ENCODE measurements at places on chromosomes 6 and 20. TPM values are rescaled to one million over a fixed set of nuclear protein-coding genes. Genes with fewer than 3 reads are reported as not detected.

DNA sequence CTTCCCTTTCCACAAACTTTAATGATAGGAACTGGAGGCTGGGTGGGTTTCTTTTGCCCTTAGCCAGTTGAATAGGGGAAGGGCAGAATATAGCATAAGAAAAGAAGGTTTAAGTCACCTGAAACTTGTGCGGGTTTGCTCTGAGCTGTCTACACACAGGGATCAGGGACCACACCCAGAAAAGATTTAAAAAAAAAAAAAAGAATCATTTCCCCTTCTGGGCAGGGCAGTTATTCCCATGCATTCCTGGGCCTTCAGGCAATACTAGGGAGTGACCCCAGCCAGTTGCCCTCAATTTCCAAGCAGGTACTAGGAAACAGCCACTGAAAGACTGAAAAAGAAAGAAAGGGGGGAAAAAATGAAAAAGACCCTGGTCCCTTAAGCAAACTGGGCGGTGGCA, 39.6 kb upstream of the HDAC2 start:
- H3K27ac ChIP-seq = no peak overlapping the region
- no peaks in the 10 kb centered on the region for H3K27me3 ChIP-seq
- H3K36me3 ChIP-seq = no peaks in the 10 kb centered on the region
- no peak for DNase-seq

DNA sequence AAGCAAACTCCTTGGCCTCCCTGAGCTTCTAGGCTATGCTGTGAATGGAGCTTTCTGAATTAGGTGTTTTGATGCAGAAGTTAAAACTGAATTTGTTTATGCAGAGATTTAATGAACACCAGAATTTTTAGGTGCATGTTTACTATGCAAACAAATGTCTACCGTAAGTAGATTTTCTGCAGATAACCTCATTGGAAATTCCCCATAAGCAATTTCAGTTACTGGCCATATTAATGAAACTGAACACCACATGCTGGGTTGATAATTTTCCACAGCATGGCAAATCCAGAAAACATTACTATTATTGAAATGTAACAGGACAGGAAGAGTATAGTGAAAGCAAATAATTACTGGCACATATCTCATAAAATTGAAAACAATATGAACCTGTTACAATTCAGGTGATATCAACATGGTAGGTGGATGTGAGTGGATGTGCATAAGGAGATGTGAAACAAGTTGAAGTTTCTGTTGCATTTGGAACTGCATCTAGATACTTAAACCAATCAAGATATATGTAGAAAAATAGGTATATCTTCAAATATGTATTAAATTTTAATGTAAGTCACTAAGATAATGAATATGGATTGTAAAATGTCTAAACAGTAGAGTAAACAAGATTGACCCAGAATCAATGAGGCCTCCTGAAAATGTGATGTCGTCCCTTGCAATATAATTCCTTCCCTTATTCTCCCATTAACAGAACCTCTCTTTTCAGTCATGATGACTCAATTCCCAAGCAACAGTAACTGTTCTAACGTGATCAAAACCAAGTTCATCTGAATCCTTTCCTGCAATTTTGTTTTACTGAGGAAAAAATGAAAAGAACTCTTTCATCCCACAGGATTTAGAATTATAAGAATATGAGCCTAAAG, 11.0 kb downstream of the PTCHD4 start:
- no peak overlapping the region for H3K4me3 ChIP-seq
- peaks cover 15% of the 10 kb centered on the region for H3K4me1 ChIP-seq
- H3K36me3 ChIP-seq = no peaks in the 10 kb centered on the region
- no peak for DNase-seq

GRCh38 chr6:144063246-144063743, 32.1 kb downstream of the SF3B5 start:
- H3K27me3 ChIP-seq = peaks cover 15% of the 10 kb centered on the region
- H3K36me3 ChIP-seq = no peaks in the 10 kb centered on the region
- H3K4me3 ChIP-seq = peak overlapping the region; percentile 63
- no peak overlapping the region for H3K27ac ChIP-seq
- no peak for DNase-seq

DNA sequence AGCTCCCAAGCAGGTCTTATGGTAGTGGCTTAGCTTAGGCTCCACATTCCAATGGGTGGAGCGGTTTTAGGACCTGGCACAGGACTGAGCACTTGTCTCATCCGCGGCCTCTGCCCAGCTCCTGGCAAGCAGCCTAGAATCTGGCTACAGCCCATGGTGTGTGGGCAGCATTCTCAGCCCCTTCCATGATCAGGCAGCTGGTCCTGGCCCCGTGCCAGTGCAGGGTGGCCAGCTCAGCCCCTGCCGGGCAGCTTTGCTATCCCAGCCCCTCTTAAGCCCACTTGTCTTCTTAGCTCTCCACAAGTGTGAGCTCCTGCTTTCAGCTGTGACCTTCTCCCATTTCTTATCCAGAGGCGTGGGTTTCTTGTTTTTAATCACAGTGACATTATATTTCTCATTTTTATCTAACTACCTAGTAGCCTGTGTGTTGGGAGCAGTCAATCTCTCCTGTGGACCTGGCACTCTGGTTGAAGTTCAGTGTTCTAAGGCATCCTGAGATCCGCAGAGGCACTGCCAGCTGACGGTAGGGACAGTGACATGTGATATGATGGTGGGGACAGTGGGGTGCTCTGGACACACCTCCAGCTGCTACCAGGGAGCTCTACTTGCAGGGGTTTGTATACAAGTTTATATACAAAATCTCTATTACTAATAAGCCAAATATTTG, 119.9 kb upstream of the PRND start:
- H3K4me3 ChIP-seq = no peak overlapping the region
- H3K4me1 ChIP-seq = peaks cover 15% of the 10 kb centered on the region
- H3K36me3 ChIP-seq = no peaks in the 10 kb centered on the region
- H3K27ac ChIP-seq = no peak overlapping the region
- DNase-seq = peak; percentile 89

The FKBP1C gene
- 0.32 TPM for total RNA-seq

DNA sequence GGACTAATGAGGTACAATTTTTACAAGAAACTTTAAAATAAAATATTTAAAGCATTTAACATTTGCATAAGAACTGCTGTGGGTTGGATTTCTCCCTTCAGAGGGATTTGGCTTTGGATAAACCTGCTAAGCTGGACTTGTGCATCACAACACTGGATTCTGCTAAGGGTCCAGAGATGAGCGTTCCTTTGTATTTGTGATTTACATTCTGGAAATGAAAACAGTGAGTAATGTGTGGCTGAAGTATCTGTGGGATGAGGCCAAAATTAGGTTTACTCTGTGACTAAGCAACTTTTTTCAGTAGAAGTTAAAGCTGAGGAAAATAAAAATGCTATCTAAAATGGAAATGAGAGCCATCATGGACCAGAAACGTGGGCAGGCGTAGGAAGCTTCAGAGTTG, 494.3 kb downstream of the EPM2A start:
- DNase-seq = no peak
- no peaks in the 10 kb centered on the region for H3K4me1 ChIP-seq
- no peak overlapping the region for H3K27ac ChIP-seq
- H3K4me3 ChIP-seq = no peak overlapping the region
- no peaks in the 10 kb centered on the region for H3K27me3 ChIP-seq
- no peaks in the 10 kb centered on the region for H3K36me3 ChIP-seq

DNA sequence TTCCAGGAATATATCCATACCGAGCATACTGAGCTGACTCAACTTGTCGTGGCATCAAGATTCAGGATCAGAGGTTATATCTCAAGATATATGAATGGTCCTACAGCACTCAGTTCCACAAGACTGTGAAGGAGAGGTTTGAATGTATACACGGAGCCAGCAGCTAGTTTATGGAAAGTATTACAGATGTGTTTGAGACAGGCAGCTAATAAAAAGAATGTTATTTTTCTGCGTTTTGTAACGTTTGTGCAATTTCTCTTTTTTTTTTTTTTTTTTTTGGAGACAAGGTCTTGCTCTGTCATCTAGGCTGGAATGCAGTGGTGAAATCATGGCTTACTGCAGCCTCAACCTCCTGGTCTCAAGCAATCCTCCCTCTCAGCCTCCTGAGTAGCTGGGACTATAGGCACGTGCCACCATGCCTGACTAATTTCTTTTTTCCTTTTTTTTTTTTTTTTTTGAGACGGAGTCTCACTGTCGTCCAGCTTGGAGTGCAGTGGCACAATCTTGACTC, 3.4 kb upstream of the FAM110A start:
- H3K27me3 ChIP-seq = no peaks in the 10 kb centered on the region
- no peak overlapping the region for H3K4me3 ChIP-seq
- no peaks in the 10 kb centered on the region for H3K36me3 ChIP-seq

- no peaks in the 10 kb centered on the region for H3K4me1 ChIP-seq
- no peaks in the 10 kb centered on the region for H3K36me3 ChIP-seq
- H3K27ac ChIP-seq = peak overlapping the region; percentile 12
- no peaks in the 10 kb centered on the region for H3K27me3 ChIP-seq
- no peak overlapping the region for H3K4me3 ChIP-seq
Observed at GRCh38 chr6:136335736-136336363, 46.2 kb upstream of the BCLAF1 start.

- H3K4me1 ChIP-seq = peaks cover 19% of the 10 kb centered on the region
- no peaks in the 10 kb centered on the region for H3K27me3 ChIP-seq
- peak overlapping the region; percentile 54 for H3K27ac ChIP-seq
Observed at GRCh38 chr20:9262653-9263194, 193.8 kb downstream of the PLCB4 start.

DNA sequence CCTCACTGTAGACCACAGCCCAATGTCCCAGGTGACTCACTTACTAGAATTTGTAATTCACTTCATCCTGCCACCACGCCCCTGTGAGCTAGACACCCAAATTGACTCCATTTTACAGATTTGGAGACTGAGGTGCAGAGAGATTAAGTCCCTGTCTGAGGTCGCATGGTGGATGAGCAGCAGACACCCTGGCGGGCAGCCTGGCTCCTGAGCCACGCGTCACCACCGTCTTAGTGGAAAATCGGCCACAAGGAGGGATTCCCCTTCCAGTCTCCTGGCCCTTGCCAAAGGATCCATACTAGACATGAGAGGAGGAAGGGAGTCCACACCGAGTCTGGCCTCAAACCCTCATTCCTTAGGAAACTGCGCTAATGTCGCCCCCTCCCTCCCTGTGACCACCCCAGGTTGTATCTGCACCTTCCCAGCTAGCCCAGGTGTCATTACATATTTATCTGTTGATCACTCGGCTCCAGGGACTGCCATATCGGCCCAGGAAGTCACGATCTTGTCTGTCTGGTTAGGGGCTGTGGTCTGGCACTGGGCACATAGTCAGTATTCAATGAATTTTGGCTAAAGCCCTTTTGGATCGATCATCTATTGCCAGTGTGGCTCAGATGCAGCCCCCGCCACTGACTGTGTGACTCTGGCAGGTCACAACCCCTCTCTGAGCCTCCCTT, 25.7 kb upstream of the PTGIS start:
- no peaks in the 10 kb centered on the region for H3K36me3 ChIP-seq
- no peak overlapping the region for H3K4me3 ChIP-seq
- H3K27ac ChIP-seq = peak overlapping the region; percentile 74
- no peaks in the 10 kb centered on the region for H3K27me3 ChIP-seq
- DNase-seq = no peak

GRCh38 chr6:73506246-73506645, 14.6 kb downstream of the EEF1A1 start:
- no peaks in the 10 kb centered on the region for H3K4me1 ChIP-seq
- H3K27me3 ChIP-seq = no peaks in the 10 kb centered on the region
- no peak overlapping the region for H3K4me3 ChIP-seq
- H3K27ac ChIP-seq = no peak overlapping the region
- peaks cover 20% of the 10 kb centered on the region for H3K36me3 ChIP-seq

DNA sequence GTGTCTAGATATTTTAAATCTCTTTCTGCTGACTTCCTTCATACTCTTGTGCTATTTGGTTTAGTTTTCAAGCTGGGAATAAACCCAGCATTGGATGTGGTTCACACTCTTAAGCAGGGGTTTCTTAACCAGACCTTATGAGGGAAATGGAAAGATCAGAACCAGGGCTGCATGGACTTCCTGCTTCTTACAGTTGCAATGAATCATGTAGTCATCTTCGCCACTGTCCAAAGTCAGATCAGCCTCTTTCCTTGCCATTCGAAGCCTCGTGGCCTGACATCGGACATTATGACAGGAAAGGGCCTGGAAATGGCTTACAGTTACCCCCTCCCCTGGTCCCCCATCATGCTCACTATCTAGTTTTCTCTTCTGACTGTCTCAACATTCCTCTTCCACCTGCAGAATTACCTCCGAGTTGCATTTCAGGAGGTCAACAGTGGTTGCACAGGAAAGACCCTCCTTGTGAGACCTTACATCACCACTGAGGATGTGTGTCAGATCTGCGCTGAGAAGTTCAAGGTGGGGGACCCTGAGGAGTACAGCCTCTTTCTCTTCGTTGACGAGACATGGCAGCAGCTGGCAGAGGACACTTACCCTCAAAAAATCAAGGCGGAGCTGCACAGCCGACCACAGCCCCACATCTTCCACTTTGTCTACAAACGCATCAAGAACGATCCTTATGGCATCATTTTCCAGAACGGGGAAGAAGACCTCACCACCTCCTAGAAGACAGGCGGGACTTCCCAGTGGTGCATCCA, 16.8 kb upstream of the NAA20 start:
- peak overlapping the region; percentile 1 for H3K27ac ChIP-seq
- no peak overlapping the region for H3K4me3 ChIP-seq
- DNase-seq = no peak
- H3K4me1 ChIP-seq = peaks cover 56% of the 10 kb centered on the region
- no peaks in the 10 kb centered on the region for H3K27me3 ChIP-seq

Measured in esophagus muscularis mucosa (tissue), 4 donors.